ENCODE measurements at places on chromosomes 11 and 22. TPM values are rescaled to one million over a fixed set of nuclear protein-coding genes. Genes with fewer than 3 reads are reported as not detected.

DNA sequence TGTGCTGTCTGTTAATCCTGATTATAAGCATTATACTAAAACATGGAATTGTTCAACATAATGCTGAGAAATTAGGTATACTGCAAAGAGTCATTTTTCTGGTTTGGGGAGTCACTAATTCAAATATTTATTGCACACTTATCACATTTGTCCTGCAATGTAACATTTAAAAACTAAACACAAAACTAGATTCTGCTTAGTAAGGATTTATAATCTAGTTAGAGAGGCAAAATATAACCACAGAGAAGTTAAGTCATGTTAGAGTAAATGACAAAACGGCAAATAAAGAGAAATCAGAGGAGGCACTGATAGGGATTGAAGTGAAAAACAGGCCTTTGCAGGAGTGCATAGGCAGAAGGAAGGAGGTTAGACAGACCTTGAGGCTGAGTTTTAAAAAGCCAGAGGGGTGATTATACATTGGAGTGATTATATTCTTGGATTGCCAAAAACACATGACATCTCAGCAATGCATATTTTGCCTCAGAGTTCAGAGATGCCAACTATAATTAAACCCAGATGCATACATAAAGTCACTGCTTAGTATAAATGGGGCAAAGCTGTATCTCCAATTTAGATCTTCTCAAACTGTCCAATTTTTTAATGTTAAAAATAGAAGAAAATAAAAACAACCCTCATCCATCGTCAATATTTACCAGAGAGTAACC is 49.7 kb downstream of the CCDC34 start:
- no peak overlapping the region for H3K27ac ChIP-seq
- no peak overlapping the region for H3K4me3 ChIP-seq
- DNase-seq: no peak
- H3K4me1 ChIP-seq: no peaks in the 10 kb centered on the region

GRCh38 chr11:107830915-107831540 is 27.6 kb downstream of the SLC35F2 start:
- peak; percentile 93 for DNase-seq
- peaks cover 3% of the 10 kb centered on the region for H3K36me3 ChIP-seq
- no peaks in the 10 kb centered on the region for H3K27me3 ChIP-seq
- peak overlapping the region; percentile 36 for H3K4me3 ChIP-seq
- peaks cover 74% of the 10 kb centered on the region for H3K4me1 ChIP-seq

DNA sequence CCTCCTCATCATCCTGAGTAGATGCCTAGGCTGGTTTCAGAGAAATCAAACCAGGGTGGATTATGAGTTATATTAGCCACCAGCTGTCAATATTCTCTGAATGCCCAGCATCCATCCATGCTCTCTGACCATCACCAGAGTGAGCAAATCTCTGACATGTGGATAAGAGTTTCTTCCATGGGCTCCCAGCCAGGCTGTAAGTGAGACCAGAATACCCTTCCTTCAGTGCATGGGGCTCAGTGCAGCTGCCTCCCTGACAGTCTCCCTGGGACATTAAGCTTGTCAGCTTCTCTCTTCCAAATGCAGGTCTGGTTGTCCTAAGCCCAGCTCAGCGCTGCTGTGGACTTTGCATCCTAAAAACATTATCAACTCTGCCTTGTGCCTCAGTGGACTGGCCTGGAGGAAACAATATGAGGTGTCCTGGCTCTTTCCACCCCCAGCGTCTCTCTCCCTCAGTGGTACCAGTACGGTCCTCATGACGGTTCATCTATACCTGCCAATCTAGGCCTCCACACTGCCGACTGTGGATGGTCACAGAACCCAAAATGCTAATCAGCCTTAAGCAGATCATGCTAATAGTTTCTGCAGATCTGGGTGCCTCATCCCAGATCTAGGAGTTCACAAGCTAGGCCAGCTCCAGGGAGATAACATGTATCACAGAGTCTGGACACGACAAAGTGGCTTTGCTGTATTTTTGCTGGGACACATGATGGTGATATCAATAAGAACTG is 41.6 kb upstream of the PRAME start:
- peaks cover 33% of the 10 kb centered on the region for H3K27me3 ChIP-seq
- no peak for DNase-seq
- H3K36me3 ChIP-seq: no peaks in the 10 kb centered on the region
- H3K4me1 ChIP-seq: no peaks in the 10 kb centered on the region
- H3K4me3 ChIP-seq: no peak overlapping the region
- no peak overlapping the region for H3K27ac ChIP-seq

RAB39A gene
- not detected for total RNA-seq

DNA sequence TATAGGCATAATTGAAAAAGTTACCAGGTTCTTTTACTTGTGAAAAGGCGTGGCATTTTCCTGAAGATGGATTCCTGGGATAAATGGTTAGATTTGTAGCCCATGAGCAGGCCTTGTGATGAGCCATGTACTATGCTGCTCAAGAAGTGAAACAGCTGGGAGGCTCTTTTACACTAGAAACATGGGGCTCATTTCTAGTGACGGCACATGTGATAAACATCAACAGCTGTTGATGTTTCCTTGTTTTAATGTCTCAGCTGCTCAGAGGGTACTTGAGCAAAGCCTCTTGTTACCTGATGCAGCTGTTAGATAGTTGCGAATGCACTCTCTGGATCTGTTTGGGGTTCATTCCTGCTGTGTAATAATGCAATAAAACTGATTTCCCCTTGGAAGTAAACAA is 396.8 kb downstream of the GUCY1A2 start:
- H3K27ac ChIP-seq: no peak overlapping the region
- H3K4me3 ChIP-seq: no peak overlapping the region
- no peaks in the 10 kb centered on the region for H3K36me3 ChIP-seq
- DNase-seq: no peak
- no peaks in the 10 kb centered on the region for H3K27me3 ChIP-seq

GRCh38 chr11:14582793-14583192 is 60.8 kb upstream of the PDE3B start:
- H3K36me3 ChIP-seq: no peaks in the 10 kb centered on the region
- no peaks in the 10 kb centered on the region for H3K27me3 ChIP-seq
- DNase-seq: no peak

HEPACAM gene
- total RNA-seq: not detected

RBM4B gene
- 17.8 TPM for total RNA-seq

DNA sequence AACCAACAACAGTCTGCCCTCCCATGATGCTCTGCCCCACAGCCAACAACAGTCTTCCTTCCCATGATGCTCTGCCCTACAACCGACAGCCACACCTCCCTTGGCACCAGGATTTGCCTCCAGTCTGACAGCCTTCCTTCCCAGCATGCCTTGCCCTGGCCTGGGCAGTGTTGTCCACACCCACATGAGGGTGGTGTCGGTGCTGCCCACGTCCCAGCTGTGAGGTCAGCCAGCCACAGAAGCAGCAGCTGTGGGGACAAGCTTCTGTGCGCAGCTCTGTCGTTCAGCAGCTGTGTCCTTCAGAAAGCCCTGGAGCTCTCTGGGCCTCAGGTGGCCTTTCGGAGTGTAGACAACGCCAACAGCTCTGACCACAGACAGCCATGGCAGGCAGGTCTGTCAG is 1378.9 kb downstream of the BRD1 start:
- H3K4me3 ChIP-seq: no peak overlapping the region
- H3K27ac ChIP-seq: no peak overlapping the region
- H3K4me1 ChIP-seq: no peaks in the 10 kb centered on the region

GRCh38 chr22:47269516-47270088 is 507.2 kb downstream of the TBC1D22A start:
- H3K27ac ChIP-seq: no peak overlapping the region
- peaks cover 66% of the 10 kb centered on the region for H3K27me3 ChIP-seq
- no peaks in the 10 kb centered on the region for H3K4me1 ChIP-seq
- no peak overlapping the region for H3K4me3 ChIP-seq
- DNase-seq: no peak

DNA sequence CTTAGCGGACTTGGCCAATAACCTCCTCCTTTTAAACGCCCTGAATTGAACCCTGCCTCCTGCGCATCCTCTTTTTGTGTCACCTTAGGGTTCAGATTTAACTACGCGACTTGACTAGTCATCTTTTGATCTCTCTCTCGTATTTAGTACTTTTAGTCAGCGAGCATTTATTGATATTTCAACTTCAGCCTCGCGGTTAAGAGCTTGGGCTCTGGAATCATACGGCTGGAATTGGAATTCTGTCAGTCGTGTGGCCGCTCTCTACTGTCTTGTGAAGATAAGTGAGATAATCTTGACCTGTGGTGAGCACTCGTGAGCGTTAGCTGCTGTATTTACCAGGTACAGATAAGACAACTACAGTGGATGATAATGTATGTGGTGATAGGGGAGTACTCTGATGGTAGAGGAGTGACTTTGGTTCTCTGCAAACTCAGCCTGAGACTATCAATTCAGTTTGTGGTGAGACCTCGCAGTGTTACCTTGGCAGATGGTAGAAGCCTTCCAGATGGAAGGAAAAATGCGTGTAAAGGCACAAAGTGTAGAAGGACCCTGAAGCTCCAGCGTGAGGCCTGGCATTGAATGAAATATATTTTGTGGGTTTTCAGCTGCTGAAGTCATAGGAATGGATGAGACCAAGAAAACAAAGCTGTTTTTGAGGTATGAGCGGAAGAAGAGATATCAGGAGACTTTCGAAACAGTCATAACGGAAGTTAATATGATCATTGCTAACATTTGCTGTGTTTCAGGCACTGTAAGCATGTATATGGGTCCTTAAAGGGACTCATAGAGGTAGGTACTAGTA is 682 bp downstream of the ATM start:
- H3K27ac ChIP-seq: peak overlapping the region; percentile 54
- peaks cover 5% of the 10 kb centered on the region for H3K36me3 ChIP-seq
- H3K4me3 ChIP-seq: peak overlapping the region; percentile 88
- no peak for DNase-seq
- H3K4me1 ChIP-seq: peaks cover 36% of the 10 kb centered on the region

CASP4 gene
- total RNA-seq: 57.5 TPM

GRCh38 chr11:34680918-34681586 is 60.2 kb downstream of the EHF start:
- no peaks in the 10 kb centered on the region for H3K36me3 ChIP-seq
- H3K27me3 ChIP-seq: no peaks in the 10 kb centered on the region
- peaks cover 60% of the 10 kb centered on the region for H3K4me1 ChIP-seq
- peak overlapping the region; percentile 86 for H3K27ac ChIP-seq
- peak; percentile 85 for DNase-seq
- no peak overlapping the region for H3K4me3 ChIP-seq

GRCh38 chr11:114612686-114613085 is 17.1 kb upstream of the NXPE4 start:
- H3K36me3 ChIP-seq: no peaks in the 10 kb centered on the region
- no peak overlapping the region for H3K27ac ChIP-seq
- H3K4me3 ChIP-seq: no peak overlapping the region
- DNase-seq: no peak

DNA sequence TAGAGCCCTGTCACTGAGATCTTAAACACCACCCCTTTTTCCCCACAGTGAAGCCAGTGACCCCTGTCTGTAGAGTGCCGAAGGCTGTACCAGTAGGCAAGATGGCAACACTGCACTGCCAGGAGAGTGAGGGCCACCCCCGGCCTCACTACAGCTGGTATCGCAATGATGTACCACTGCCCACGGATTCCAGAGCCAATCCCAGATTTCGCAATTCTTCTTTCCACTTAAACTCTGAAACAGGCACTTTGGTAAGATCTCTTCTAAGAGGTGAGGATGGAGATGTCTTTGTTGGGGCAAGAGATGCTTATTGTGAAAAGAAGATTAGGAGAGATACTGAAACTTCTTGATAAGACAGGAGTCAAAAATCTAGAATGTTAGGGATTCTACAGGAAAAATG is 75.9 kb downstream of the JAM3 start:
- DNase-seq: no peak
- no peak overlapping the region for H3K4me3 ChIP-seq
- no peaks in the 10 kb centered on the region for H3K36me3 ChIP-seq
- peaks cover 37% of the 10 kb centered on the region for H3K27me3 ChIP-seq
- H3K4me1 ChIP-seq: no peaks in the 10 kb centered on the region
